ENCODE measurements at places on chromosomes 2 and 18.

GRCh38 chr18:66271962-66272361, 331.9 kb downstream of the CDH19 start:
- DNase-seq = no peak

GRCh38 chr2:40564184-40564583, 112.3 kb upstream of the SLC8A1 start:
- no peak for DNase-seq

- no peak for DNase-seq
Measured at GRCh38 chr2:10057231-10058107, 14.1 kb downstream of the KLF11 start.

GRCh38 chr2:84965827-84966226, 5.1 kb upstream of the KCMF1 start:
- DNase-seq = no peak

GRCh38 chr18:5556310-5556974, 12.6 kb upstream of the EPB41L3 start:
- no peak for DNase-seq

- DNase-seq = no peak
Measured at GRCh38 chr18:9742524-9743131, 34.5 kb downstream of the RAB31 start.

- DNase-seq = no peak
Measured at GRCh38 chr2:144364944-144365738, 154.8 kb downstream of the ZEB2 start.

DNA sequence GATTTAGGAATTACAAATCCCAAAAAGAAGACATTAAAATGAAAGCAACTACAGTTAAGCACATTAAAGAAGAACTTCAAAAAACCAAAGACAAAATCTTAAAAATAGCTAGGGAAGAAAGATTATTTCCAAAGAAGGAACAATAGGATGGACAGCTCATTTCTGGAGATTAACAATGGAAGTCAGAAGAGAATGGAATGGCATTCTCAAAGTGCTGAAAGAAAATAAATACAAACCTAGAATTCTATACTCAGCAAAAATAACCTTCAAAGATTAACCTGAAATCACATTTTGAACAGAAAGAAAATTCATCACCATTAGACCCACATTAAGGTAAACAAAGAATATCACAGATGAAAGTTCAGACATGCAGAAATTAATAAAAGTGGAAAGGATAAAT, 229.2 kb downstream of the HDAC4 start:
- no peak for DNase-seq

- DNase-seq = no peak
Measured at GRCh38 chr2:54579682-54580620, 123.8 kb downstream of the SPTBN1 start.

DNA sequence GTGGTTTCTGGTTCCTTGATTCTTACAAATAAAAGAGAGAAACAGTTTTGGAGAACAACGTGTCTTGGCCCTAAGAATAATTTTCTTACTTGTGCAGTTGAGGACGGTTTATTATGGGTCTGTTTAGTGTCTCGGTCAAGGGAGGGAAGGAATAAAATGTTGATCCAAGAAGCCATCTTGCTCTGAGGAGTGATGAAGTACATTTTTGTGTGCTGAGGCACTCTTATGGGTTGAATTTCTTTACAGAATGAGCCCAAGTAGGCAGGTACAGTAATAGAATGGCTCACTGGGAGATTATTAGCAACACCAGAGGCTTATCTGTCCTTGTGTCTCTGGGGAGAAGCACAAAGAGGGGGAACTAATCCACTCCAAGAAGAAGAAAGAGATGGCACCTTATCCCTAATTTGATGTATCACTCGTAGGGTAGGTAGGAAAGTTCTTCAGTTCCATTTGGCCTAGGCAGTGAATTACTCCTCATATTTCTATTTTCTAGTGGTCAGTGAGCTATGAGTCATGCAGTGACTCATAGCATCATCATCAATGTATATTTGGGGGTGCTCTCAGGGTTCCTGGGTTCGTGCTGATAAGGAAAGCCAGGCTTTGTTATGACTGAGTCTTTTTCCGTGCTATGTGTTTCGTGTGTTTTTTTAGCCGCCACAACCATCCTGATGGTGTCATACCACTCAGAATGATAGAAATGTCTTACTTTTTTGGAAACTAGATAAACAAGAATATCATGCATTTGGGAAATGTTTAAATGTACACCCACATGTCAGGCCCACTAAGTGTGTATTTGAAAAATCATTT, 250.1 kb upstream of the CTAGE1 start:
- DNase-seq = no peak

DNA sequence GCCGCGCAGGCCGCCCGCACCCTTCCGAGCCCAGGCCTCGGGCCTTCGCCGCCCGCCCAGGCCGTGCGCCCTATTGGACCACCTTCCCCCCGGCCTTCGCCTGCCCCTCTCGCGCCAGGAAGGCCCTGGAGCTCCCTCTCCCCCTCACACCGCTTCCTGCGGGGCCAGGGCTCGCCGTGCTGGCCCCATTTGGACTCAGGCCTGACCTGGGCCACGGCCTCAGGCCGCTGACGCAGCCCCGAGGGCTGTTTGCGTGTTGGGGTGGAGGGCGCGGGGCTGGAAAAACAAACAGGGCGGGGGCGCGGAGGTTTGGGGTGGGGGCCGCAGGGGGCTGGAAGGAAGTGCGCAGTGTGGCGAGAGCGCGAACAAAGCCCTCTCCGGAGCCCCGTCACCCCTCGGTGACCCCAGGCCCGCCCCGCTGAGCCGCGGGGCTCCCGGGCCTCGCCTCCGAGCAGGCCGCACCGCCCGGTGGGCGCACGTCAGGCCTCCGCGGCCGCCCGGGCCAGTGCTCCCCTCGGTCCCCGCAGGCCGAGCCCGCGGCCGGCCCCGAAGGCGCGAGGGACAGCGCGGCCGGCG, 12.3 kb upstream of the SIX3 start:
- DNase-seq = no peak

DNA sequence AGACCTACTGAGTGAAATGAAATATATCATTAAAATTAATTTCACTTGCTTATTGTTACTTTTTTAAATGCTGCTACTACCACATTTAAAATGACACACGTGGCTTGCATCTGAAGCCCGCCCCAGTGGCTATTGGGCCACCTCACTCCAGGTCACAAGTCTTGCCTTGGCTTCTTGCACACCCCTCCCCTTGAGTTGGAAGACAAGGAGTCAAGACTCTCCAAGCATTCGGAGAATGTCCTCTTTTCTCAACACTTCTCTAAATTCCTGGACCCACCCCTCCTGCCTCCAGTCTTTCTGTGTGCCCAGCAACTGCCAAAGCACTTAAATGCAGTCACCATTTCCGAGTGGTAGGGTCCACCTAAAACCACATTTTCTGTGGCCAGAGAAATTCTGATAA, 73.4 kb downstream of the ZBTB7C start:
- DNase-seq = no peak

GRCh38 chr18:199768-200167, 41.4 kb downstream of the USP14 start:
- DNase-seq = no peak

DNA sequence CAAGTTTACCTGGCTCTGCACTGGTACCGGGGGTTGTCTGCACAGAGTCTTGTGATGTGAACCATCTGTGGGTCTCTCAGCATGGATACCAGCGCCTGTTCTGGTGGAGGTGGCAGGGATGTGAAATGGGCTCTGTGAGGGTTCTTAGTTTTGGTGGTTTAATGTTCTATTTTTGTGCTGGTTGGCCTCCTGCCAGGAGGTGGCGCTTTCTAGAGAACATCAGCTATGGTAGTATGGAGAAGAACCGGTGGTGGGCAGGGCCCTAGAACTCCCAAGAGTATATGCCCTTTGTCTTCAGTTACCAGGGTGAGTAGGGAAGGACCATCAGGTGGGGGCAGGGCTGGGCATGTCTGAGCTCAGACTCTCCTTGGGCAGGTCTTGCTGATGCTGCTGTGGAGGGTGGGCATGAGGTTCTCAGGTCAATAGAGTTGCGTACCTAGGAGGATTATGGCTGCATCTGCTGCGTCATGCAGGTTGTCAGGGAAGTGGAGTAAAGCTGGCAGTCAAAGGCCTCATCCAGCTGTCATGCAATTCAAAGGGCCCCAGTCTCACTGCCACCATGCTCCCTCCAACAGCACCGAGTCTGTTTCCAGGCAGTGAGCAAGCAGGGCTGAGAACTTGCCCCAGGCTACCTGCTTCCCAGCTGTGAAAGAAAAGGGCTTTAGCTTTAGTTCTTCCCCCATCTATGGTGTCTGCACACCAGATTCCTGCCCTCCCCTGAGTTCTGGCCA, 278.0 kb downstream of the METTL4 start:
- no peak for DNase-seq

DNA sequence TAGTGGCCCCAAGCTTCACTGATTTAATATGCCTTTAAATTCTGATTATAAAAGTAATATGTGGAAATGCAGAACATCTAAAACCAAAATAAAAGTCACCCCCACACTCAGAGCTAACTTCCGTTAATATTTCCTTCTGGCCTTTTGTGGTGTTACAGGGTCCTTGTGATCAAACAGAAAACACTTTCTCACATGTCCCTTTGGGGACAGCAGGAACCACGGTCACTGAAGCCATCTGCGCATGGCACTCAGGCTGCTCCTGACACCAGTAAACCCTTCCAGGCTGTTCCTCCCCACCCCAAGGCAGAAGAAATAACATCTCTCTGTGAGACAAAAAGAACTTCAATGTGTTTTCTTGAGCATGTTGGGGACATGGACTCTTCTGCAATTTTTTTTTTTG, 25.1 kb upstream of the GPR17 start:
- DNase-seq = no peak

- DNase-seq = no peak
Measured at GRCh38 chr2:29420999-29421782, 306.0 kb downstream of the CLIP4 start.

DNA sequence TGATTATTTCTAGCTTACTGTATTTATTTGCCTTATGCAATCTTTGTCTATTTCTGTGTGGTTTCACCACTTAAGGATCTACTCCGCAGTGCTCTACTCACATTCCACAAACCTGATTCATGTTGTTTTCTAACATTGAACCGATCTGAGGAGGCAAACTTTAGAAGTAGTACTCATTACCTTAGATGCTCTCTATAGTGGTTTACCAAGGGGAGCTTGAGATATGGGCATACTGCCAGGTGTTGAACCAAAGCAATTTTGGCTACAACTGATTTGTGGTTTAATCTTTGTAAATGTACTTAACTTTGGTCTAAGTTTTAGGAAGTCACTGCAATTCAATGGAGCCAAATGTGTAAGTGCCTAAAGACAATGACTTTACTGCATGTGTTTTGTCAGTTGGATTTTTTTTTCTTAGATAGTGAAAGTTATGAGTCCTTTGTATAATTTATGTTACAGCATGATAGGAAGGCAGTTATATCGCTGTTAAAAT, 50.1 kb downstream of the MAP2 start:
- DNase-seq = no peak

GRCh38 chr18:62717169-62717924, 2.0 kb downstream of the PHLPP1 start:
- DNase-seq = no peak

GRCh38 chr2:96623116-96623515, 15.0 kb downstream of the KANSL3 start:
- no peak for DNase-seq

GRCh38 chr2:143217512-143218115, 88.4 kb downstream of the ARHGAP15 start:
- DNase-seq = no peak

GRCh38 chr2:68251187-68251854, 1.0 kb downstream of the PPP3R1 start:
- DNase-seq = peak; percentile 68

- DNase-seq = no peak
Measured at GRCh38 chr2:219000569-219000960, 7.3 kb upstream of the CRYBA2 start.

- no peak for DNase-seq
Measured at GRCh38 chr2:148680462-148680861, 35.9 kb downstream of the EPC2 start.

GRCh38 chr2:62178741-62179271, 17.1 kb upstream of the B3GNT2 start:
- no peak for DNase-seq

- no peak for DNase-seq
Measured at GRCh38 chr2:34353509-34354113, 754.5 kb upstream of the FAM98A start.

GRCh38 chr2:19178175-19178574, 180.2 kb downstream of the OSR1 start:
- DNase-seq = no peak

DNA sequence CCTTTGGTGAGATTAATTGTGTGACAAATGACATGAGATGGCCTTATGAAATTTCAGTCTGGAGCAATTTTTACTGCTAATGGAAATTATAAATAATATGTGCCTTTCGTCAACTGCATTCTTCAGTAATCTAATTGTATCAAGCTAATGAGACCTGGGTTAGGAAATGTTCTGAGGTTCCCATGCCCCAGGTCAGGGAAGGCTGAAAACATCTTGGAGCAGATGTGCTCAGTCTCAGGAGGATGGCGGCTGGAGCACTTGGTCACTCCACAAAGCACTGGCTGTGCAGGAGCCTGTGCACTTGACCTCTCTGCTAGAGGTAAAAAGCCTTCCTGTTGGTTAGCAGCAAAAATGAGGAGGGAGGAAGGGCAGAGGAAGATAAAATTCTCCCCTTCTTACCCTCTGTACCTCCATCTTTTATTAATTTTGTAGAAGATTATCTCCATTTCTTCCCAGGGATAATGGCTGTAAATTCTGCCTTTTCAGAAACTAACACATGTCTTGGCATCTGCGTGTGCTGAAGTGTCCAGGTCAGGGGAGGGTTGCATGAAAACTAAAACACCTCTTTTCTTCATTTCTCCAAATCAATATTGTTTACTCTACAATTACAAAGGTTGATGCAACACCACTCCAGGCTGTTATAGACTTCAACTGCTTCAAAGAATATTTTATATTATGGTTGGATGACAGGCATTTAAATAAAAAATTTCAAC, 1606.4 kb upstream of the ACVR2A start:
- DNase-seq = no peak

GRCh38 chr2:237208373-237209260, 122.9 kb downstream of the COPS8 start:
- no peak for DNase-seq

GRCh38 chr2:43950383-43951008, 45.3 kb downstream of the LRPPRC start:
- no peak for DNase-seq

DNA sequence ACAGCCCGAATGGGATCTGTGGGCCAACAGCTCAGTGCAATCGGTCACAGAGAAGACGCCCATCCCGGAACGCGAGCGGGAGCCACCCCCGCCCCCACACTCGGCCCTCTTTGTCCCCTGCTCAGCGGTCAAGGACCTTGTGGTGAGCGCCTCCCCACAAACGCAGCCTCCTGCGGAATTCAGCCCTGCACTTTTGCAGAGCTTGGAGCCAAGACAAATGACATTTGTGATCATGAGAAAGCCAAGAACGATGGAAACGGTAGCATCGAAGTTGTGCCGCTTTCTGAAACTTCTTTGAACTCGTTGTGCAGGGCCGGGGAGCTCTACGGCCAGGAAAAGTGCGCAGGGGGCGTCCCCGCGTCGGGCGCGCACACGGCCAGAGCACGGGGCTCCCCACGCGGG, 6.7 kb upstream of the SALL3 start:
- DNase-seq = no peak

- no peak for DNase-seq
Measured at GRCh38 chr2:134398300-134398699, 144.4 kb downstream of the MGAT5 start.

All from T-helper 22 cell (primary cell).